Activated CD4-positive, CD25-positive, alpha-beta regulatory T cell treated with anti-CD3 and anti-CD28 coated beads, Interleukin-2, amount 50 U/mL, for 24 hours (primary cell): ENCODE measurements at places on chromosomes 5 and 9.

GRCh38 chr5:59275510-59276324 lies 617.8 kb downstream of the PDE4D start:
- no peak for ATAC-seq

DNA sequence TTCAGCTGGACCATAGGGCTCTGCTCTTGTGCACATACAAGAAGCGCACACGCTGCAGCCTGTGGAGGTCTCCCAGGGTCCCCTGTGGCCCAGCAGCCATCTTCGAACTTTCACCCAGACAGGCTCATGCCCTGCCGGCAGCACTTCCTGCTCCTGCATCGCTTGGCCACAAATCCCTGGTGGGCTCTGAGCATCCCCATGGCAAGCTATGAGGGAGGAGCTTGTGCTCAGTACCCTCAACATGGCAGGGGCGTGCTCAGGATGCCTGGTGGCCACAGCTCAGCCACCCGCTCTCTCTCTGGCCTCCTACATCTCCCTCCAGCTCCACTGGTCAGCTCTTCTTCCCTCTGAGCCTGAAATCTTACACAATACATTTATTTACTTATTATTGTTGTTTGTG lies 63.7 kb downstream of the IRX2 start:
- ATAC-seq = no peak

- ATAC-seq = no peak
Observed at GRCh38 chr5:172509405-172509781, 55.1 kb upstream of the SH3PXD2B start.

DNA sequence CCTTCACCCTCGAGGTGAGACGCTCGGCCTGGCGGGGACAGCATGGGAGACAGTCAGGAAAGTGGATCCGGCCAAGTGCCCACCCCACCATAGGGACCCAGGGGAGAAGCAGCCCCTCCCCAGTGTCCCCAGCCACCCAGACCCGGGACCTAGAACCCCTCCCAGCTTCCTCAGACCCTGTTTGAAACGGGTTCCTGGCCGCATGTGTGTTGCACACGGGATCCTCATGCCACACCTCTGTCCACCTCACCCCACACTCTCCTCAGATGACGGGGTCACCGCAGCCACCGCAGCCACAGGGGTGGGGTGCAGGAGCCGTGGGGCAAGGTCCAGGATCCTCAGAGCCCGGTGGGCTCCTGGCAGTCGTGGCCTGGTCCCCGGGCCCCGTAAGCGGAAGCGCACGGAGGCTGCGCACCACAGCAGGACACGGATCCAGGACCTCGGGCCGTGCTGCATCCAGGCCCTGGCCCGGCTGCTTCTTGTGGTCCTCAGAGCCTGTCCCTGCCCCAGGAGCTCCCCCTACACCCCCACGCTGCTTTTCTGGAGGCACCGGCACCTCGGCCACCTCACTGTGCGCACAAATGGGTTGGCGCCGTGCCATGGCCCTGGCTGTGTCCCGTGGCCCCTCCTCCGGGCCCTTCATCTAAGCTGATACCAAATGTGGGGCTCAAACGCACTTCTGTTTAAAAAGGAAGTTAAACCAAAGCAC lies 15.3 kb downstream of the TERT start:
- no peak for ATAC-seq

GRCh38 chr9:27460226-27461023 lies 63.7 kb upstream of the IFNK start:
- no peak for ATAC-seq

GRCh38 chr9:35609001-35609819 lies 4.1 kb downstream of the TESK1 start:
- no peak for ATAC-seq

GRCh38 chr9:124392871-124393460 lies 22.3 kb downstream of the PSMB7 start:
- ATAC-seq = peak; percentile 69

DNA sequence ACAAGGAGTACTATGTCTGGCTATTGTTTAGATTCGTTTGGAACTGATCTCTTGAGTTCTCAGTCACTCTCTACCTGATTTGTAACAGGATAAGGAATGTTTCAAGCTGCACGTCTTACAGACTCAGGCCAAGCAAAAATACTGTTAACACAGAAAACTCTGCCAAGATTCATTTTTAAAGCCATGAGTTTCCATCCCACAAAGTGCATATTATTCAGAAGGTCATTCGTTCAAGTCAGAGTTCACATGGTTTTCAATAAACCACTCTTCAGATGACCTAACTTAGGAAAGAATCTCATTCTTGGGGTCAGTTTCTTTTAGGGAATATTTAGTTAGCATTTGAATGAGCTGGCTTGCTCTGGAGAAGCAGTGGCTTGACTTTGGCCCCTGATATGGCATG lies 49.3 kb downstream of the F2R start:
- no peak for ATAC-seq
